ENCODE measurements at places on chromosomes 5 and 9. TPM values are rescaled to one million over a fixed set of nuclear protein-coding genes. Genes with fewer than 3 reads are reported as not detected.

FOXD4L5 gene
- total RNA-seq: not detected

PSD2 gene
- not detected for total RNA-seq

GRM6 gene
- total RNA-seq: not detected

PPP3R2 gene
- not detected for total RNA-seq

PCDHA8 gene
- not detected for total RNA-seq

SAXO1 gene
- total RNA-seq: not detected

PFN3 gene
- total RNA-seq: not detected

CEL gene
- total RNA-seq: 7.6 TPM

SLC46A2 gene
- total RNA-seq: 1.6 TPM

FSTL4 gene
- 1.5 TPM for total RNA-seq

- no peak for DNase-seq
Measured at GRCh38 chr5:153459051-153459743, 31.3 kb upstream of the GRIA1 start.

- no peak for DNase-seq
Measured at GRCh38 chr5:60585618-60586017, 114.3 kb downstream of the DEPDC1B start.

- DNase-seq: no peak
Measured at GRCh38 chr5:31661257-31661656, 22.3 kb downstream of the PDZD2 start.

GRCh38 chr9:113892861-113893491 lies 16.9 kb downstream of the ZNF618 start:
- no peak for DNase-seq

DNA sequence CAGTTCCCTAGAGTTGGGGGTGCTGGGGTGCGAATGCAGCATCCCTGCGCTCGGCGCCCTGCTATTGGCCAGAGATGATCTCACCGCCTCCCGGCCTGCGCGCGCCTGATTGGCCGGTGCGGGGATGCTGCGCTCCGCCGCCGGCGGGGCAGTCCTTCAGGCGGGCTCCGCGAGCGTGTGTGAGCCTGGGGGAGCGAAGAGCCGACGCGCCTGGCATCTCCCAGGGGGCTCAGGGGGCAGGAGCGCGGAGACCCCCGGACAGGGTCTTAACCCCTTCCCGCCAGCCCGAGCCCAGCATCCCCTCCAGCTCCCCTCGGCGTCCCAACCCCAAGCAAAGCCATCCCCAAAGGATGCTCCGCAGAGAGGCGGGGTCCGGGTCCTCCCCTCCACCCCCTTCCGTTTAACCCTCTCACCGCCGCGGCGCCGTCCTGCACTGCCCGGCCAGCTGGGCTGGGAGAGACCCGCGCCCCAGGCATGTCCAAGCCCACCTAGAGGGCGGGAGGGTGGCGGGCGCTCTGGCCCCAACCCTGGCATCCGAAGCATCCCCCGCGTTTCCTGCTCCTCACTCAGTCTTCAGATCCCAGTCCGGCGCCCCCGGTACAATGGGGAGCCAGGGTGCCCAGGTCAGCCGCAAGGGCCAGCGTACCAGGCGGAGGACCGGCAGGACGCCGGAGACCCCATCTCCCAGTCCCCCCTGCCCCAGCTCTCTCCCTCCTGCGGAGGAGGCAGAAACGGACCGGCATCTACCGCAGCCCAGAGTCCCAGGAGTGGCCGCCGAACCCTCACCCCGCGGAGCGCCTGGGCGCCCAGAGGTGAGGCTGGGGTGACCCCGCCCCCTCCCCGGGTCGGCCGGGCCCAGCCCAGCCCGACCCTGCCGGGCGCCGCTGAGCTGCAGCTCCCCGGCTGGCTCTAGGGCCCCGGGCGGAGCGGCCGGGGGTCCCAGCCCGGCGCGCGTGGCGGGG lies 19.3 kb upstream of the TOR2A start:
- DNase-seq: no peak

DNA sequence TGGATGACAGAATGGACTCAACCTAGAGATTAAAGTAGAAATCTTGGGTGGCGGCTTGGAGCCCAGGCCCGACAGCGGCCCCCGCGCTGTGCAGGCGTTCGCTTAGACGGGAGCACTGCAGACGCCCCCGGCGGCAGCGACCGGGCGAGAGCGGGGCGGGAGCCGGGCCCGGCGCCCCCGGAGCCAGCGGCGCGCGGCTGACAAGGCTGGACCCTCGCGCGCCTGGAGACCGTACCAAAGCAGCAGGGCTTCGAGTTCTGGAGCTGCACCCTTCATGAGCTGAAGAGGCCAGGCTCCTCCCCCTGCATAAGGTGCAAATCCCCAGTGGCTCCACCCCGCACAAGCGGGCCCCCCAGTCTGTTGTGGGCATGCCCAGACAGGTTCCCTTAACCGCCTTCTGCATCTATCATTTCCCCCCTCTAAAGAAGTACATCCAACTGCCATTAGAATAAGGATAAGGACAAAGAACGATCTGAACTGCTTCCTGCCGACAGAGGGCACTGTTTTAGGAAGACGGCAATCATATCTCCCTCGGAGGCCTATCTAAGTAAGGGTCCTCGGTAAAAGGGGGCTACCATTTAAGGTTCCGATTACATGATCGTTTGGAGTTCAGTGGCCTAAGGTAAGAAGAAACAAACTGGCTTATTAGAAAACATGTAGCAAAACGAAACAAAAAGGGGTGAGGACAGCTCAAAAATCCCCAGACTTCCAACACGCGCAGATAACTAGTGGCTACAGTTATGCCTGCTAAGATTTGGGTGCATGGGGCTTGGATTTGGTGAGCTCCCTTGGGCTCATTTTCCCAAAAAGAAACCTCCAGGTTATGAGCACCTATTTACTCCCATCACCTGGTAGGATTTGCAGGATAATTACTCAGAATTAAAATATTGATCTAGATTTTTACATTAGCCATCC lies 66.3 kb downstream of the RGMB start:
- no peak for DNase-seq

DNA sequence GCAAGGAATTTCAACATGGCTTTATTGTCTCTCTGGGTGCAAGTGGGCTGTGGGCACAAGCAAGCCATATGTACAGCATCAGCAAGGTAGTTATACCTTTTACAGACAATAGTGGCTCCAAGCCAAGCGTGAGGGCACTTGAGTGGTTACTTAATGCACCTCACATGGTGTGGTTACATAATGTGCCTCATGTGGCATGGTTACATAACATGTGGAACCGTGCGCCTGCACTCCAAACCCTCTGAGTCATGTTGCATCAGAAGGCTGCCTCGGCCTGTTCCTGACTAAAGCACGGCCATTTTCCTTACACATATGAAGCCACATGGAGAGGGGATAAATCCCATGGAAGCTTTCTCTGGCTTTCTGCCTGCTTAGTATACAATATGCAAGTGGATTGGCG lies 150.9 kb downstream of the OSTF1 start:
- no peak for DNase-seq

GRCh38 chr9:108017671-108018070 lies 528.1 kb upstream of the KLF4 start:
- DNase-seq: no peak

DNA sequence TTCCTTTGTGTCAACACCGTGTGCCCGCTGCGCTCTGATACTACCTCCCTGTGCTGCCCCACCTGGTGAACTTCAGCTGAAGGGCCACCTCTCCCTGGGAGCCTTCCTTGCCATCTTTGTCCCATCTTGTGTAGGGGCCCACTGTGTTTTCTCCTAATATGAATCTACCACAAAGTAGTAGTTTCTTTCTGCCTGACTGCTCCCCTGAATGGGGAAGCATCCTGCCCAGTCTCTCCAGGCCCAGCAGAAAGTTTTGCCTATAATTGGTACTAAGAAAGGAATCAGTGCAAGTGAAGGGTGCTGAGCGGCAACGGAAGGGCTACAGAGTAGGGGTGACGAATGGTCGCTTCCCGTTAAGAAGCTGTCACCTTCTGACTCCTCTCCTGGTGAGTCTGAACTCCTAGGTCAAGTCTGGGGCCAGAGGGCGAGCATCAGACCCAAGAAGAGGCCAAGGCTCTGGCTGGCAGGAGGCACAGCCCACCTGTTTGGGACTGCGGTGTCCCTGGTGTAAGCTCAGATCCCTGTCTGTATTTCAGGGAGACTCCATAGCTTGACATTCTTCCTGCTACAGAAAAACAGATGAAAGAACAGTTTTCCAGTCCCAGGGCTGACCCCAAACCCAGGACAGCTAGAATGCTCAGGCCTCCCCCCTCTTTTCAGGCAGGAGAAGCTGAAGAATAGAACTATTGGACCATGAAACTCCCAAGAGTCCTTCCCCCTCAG lies 24.1 kb downstream of the WWC1 start:
- no peak for DNase-seq

DNA sequence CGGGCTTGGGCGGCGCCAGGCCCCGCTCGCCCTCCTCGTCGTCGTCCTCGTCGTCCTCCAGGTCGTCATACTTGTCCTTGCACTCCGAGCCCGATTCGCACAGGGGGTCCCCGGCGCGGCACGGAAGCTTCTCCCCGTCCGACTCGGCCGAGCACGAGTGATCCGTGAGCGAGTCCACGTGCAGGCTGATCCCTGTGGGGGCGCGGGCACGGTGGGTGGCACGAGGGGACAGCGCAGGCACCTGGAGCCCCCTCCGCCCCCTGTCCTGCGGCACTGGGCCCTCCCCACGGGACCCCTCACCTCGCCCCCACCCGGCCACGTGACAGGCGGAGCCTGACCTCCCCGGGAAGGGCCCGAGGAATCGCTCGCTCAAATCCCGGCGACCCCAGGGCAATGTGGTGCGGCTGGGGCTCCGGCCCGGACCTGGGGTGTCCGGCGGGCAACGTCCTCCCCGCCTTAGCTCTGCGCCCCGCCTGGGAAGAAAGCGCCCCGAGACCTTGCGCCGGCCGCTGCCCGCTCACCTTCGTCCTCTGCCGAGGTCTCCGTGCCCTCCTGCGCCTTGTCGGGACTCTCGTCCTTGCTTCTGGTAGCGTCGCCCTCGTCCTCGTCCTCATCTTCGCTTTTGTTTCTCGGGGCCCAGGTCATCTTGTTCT lies 2.5 kb downstream of the IRX2 start:
- DNase-seq: no peak

DNA sequence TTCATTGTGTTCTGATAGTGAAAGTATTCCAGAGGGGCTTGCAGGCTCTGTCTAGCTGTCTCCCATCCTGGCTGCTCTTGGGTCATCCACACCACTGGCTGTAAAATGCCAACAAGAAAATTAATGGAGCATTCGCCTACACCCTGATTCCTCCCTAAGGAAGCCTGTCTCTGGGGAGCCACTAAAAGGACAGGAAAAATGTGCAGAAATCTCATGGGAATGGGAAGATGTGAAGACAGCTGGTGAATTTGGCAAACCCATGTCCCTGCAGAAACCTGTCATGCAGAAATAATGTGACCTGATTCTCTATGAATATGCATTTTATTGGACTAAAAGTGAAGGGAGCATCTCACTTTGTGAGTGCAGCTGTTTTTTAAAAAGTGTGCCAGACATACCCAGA lies 265.6 kb downstream of the TUSC1 start:
- no peak for DNase-seq

DNA sequence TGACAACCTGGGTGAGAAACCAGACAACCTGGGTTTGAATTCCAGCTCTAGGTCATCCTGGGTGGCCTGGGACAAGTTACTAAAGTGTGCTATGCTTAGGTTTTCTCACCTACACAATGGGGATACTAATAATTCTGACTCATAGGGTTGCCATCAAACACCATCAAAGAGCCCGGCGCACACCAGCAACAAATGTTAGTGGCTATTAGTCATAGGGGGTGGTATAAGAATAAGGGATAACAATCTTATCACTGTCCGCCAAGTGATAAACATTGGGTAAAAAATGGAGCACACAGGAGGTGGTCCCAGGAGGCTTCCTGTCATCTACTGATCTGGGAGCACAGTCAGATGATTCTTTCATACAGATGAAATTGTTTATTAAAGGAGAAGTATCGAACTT lies 61.4 kb upstream of the AFAP1L1 start:
- no peak for DNase-seq

GRCh38 chr5:10604975-10605374 lies 41.1 kb downstream of the ANKRD33B start:
- no peak for DNase-seq

- DNase-seq: no peak
Measured at GRCh38 chr9:125681657-125682056, 25.4 kb downstream of the MAPKAP1 start.

- no peak for DNase-seq
Measured at GRCh38 chr5:167280111-167280510, 1011.3 kb upstream of the WWC1 start.

DNA sequence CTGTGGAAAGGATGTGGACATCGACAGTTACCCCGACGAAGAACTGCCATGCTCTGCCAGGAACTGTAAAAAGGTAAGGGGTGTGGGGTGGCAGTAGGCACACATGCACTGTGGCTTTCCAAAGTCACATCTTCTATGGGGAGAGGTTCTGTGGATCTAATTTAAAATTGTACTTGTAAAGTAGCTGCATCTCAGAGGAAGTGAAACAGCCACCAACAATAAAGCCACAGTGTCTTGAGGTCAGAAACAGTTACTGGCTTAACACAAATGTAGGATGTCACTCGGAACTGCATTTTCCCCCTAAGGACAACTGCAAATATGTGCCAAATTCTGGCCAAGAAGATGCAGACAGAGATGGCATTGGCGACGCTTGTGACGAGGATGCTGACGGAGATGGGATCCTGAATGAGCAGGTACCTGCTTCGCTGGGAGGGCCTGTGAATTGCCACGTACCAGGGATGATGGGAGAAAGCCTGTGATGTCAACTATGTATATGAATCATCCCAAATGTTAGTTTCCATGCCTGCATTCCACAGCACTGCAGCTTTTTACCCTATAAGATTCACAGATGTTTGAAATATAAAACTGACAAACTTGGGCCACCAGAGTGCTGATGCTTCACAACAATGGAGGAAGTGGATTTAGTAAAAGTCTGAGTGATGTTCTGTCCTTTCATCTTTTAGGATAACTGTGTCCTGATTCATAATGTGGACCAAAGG lies 35.3 kb downstream of the THBS4 start:
- no peak for DNase-seq

DNA sequence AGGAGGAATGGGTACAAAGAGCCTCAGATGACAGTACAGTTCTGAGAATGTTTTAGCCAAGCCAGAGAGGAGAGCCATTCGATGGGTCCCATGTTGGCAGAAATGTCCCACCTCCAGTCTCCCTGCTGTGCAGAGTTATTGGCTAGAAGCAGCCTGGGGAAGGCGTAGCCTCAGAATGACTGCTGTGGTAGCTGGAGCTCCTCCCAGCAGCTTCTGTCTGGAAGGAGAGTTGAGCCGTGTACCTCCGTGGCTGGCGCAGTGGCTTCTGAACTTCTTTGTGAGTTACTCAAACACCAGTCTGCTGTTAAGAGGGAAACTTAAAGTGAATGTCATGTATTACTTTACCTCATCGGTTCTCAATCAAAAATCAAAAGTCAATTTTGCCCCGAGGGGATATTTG lies 193.3 kb upstream of the SNX2 start:
- no peak for DNase-seq

DNA sequence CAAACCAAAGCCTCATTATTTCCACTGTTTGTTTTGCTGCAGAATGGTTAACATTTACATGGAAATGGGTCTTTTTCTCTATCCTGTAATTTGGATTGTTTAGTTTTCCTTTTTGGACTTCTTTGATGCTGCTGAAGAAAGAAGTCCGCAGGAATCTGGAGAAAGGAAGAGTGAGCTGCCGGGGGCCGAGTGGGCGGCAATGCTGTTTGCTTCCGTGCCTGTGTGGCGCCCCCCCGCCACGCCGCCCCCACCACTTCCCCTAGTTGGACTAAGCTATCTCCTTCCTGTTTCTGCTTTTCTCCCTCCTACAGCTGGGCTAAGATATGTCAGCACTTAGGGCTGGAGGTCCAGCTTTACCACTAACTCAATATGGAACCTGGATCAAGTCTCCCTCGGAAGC lies 39.7 kb downstream of the ACTL7B start:
- no peak for DNase-seq

- DNase-seq: no peak
Measured at GRCh38 chr9:99103901-99104458, 933 bp upstream of the TGFBR1 start.

GRCh38 chr9:111798786-111799185 lies 4.0 kb upstream of the SHOC1 start:
- no peak for DNase-seq
